ENCODE measurements at places on chromosomes 3 and 15.

- no peak for DNase-seq
These were observed 400.5 kb upstream of the C2CD4B start for GRCh38 chr15:62565634-62566026.

- no peak for DNase-seq
These were observed 135.0 kb upstream of the FAM3D start for GRCh38 chr3:58801541-58801940.

DNA sequence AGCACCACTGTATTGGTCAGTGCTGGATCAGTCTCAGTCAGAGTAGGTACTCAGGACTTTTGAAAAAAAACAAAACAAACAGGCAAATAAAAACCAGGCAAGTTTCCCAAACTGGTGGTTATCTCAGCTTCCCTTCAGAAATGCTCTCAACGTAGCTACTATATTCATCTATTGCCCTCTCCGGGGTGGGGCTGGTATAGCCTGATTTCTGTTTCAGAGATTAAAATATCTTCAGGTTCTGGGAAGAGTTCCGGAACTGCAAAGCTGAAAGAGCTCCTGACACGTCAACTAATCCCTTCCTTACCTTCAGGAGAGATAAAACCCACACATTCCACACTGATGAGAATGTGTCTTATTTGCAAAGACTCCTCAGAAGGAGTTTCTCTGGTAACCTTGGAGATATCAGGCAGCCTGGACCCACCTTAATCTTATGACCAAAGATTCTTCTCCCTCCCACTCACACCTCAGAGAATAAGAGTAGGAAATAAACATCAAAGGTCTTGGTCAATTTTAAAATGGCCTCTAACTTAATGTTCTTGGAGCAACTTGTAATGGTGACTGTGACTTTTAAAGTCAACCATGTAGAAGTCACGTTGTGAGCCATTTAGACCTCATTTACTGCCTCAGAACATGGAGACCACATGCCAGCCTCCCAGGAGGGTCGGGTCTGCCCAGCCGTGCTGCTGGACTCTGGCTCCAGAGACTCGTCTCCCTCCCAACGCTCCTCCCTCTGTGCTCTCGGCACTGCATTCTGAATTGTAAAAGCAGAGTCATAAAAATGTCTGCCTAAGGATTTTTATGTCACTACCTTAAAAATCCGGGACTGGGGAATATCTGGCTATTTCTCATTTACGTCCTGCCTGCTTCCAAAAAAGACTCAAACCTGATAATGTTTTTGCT is 53.8 kb downstream of the CDCP1 start:
- no peak for DNase-seq

GRCh38 chr15:92949604-92950249 is 49.6 kb downstream of the CHD2 start:
- no peak for DNase-seq

GRCh38 chr3:196186651-196187573 is 24.3 kb downstream of the ZDHHC19 start:
- DNase-seq, result no peak

DNA sequence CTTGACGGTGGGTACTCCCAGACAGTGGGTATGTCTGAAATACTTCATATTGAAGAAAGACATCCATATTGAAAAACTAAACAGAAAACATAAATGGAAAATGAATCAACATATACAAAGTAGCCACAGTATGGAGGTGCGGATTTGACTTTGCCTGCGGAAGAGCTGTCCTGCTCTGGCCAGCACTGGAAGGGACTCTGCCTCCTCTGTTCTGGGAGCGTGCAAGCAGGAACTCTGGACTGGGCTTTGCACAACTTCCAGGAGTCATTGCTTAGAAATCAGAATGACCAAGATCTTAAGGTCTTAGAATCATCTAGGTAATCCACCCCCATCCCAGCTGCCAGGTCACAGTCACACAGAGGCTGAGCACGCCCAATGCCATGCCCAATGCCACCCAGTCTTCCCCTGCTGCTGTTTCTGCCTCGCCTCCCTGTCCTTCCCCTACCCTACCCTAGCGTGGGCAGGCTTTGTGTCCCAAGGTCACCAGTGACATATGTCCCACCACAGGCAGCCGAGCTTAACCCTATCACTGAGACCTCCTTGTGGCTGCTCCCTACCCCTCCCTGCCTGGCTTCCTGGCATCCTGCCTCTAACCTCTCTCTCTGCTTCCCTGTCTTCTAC is 36.3 kb downstream of the CDC25A start:
- DNase-seq, result no peak

GRCh38 chr3:172771672-172772071 is 21.1 kb downstream of the ECT2 start:
- DNase-seq, result no peak

GRCh38 chr15:99594916-99595315 is 29.1 kb downstream of the MEF2A start:
- no peak for DNase-seq

DNA sequence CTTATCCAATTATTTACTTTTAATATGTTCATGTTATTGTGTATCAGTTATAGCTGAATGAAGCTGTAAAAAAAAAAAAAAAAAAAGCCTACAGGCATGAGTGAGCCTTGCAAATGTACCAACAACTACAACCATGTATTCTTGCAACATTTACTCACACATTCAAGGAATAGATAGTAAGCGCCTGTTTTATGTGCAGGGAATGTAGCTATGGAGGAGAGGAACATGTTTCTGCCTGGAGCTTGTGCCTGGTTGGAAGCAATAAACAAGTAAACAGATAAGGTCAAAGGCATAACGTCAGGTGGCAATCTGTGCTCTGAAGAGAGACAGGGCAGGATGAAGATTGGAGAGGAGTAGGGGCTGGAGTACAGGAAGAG is 111.2 kb downstream of the DNAJB8 start:
- DNase-seq, result no peak

DNA sequence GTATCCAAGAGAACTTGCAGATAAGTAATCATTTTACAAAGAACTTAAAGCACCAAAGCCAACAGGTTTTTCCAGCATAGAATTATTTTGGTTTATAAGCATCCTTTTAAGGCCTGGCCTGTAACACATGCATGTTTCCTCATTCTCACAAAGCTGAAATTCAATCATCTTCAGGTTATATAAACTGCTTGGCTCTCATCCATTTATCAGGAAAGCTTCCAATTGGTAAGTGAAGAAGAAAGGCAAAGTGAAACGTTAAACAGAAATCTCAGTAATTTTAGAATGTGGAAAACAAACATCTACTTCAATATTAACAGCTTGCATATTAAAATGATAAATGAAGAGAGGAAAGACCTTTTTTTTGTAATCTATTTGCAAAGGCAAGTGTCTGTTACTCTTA is 1.6 kb downstream of the SERP1 start:
- no peak for DNase-seq
